ENCODE measurements at places on chromosomes 6 and 20.

DNA sequence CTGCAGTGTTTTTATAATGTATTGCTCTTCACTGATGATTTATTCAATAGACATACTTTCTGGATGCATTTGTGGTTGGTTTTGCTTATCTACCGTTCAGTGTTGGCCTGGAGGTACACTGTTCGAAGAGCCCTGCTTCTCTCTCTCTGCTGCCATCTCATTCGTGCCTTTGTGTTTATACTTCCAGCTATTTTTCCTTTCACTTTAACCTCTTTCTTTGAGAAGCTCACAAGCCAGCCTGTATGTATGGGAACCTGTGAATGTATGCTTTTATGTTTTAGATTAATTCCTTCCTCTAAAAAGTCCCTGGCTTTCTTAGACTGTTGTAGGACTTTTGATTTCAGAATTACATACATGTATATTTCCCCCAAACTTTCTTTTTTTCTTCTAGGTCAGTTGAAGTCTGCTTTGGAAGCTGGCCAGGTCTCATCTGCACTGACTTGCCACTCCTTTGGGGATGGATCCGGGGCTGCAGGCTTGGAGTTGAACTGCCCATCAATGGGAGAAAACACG, 83.0 kb downstream of the SCAND1 start:
- no peak for DNase-seq

GRCh38 chr6:42200035-42200434, 5.3 kb upstream of the GUCA1B start:
- DNase-seq, result no peak

GRCh38 chr20:11072982-11073381, 399.2 kb upstream of the JAG1 start:
- no peak for DNase-seq

GRCh38 chr20:44526129-44526528, 4.3 kb upstream of the SERINC3 start:
- no peak for DNase-seq

- DNase-seq, result no peak
These were observed 11.8 kb downstream of the GFRA4 start for GRCh38 chr20:3651204-3651962.

DNA sequence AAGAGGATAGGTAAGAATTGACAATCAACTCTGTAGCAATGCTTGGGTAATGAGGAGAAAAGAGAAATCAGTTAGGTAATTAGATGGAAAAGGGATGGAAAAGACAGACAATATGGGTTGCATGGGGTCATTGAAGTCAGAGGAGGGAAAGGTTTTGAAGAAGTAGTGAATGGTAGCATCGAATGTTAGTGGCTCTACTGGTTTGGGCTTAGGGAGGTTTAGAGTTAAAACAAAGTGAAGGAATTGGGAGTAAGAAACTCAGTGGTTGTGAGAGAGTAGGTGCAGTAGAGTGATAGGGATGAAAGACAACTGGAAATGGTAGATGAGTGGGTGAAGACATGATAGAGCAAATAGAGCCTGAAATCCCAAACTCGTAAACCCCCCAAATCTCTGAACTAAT, 140.1 kb upstream of the ZFP64 start:
- DNase-seq, result no peak

DNA sequence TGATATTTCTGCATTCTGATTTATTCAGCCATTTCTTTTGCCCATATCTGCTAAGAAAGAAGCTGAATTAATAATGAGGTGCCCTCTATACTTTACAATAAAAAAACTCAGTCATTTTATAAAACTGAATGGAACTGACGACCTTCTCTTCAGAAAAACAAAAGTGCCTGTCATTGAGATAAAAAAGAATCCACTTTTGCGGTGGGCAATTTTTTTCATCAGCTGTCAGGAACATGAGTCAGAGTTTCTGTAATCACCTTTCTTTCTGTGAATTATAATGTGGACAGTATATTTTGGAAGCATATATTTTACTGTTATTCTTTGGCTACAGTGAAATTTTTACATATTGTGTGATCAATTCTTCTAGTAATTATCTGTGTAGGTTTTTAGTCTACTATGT, 33.4 kb downstream of the IL20RA start:
- DNase-seq, result no peak

DNA sequence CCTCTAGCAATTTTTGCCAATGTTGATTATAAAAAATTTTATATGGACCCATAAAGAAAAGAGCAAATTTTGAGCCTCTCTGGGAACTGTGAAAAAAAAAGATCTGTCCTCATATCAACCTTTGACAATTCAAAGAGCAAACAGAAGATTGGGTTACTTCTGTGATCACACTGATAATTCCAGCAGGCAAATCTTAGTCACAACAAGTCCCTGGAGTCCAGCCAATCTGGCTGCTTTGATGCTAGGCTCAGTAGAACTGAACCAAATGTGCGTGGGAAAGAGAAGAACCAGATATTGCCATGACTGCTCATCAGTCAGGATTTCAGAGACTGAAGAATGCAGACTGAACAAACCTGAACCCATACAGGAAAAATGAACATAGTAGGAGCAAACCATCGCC, 438.4 kb upstream of the FLRT3 start:
- no peak for DNase-seq

Data from stimulated activated CD8-positive, alpha-beta memory T cell treated with anti-CD3 and anti-CD28 coated beads, Interleukin-4, amount 100 ng/mL, for 1 hour (primary cell).